CD4-positive, alpha-beta T cell treated with Interleukin-21 for 1 hour (primary cell): ENCODE measurements at places on chromosomes 3 and 15.

GRCh38 chr15:89071471-89071870 is 16.8 kb upstream of the ABHD2 start:
- DNase-seq: no peak

DNA sequence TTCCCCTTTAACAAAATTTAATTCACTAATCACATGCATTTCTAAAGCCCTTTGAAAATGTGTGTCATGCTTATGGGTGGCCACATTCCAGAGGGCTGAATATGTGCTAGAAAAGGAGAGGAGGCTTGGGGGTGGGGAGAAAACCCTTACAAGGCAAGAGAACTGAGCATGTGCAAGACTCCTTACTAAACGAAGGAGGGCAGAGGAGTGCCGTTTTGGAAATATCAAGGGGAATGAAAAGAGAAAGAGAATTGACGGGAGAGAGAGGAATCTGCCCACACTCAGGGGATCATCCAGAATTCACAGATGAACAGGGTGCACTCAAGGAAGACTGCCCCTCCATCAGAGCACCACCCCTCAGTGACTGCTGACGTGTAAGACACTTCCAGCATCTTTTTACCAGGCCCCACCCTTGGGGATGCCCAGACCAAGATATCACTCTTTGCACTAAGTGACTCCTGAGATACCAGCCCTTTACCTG is 37.9 kb upstream of the TSC22D2 start:
- DNase-seq: no peak

- DNase-seq: no peak
Measured at GRCh38 chr15:62362608-62363007, 197.5 kb upstream of the C2CD4B start.

- DNase-seq: no peak
Measured at GRCh38 chr3:45575386-45575923, 19.1 kb upstream of the LIMD1 start.

DNA sequence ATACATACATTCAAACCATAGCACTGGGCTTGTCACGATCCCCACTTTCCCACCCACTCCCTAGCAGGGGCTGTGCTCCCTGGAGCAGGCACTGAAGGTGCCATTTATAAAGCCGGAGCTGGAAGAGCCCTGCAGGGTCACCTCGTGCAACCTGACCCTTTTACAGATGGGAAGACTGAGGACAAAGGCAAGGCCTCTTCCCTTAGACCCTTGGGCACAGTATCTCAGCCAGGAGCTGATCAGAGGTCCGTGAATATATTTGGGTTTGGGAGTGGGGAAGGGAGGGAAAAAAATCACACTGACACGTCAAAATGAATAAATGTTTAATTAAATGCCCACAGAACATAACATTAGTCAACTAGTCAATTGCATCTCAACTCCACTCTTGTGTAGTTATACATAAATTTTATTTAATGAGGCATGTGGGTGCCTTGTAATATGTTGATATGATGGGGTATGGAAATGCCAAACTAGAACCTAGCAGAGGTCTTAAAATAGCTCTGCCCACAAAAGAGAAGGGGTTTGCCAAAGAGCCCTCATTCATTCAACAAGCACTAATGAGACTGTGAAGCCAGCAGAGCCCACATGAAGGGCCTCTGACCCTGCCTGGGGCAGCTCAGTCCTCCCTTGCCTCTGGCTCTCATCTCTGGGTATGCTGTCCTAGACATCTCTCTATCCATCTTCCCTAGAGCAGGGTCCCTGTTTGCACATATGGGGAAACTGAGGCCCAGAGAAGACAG is 119.4 kb downstream of the NUP210 start:
- no peak for DNase-seq

DNA sequence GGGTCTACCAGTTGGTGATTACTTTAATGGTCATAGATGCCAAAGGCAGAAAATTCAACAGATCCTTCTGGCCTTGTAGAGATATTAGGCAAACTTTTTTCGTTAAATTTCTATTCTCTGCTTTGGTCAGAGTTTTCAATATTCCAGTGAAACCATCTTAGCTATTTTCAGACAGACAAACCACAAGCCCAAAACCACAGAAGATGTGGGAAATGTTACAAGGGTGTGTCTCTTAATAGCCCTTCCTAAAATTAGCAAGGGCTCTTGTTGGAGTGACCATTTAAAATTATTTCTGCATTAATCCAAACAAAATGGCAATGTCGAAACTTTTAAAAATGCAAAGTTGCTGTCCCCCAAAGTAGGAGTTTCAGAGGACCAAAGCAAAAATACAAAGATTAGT is 102.8 kb downstream of the ARRDC4 start:
- no peak for DNase-seq

DNA sequence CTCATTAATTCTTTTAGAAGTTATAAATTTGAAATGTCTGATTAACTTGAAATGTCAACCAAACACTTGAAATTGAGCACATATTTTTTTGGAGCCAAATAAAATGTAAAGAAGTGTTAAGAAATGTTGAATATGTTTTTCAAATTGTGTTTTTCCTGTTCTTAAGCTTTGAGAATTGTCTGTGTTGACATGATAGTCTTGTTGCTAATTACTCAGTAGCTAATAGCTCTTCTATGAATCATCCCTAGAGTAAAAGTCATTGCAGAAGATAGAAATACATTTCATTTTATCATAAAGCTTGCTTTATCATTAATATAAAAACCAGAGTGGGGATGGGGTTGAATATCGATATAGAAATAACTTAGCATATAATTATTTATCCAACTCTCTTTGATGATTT is 41.9 kb upstream of the ABHD10 start:
- no peak for DNase-seq

GRCh38 chr3:194894538-194894937 is 208.9 kb downstream of the FAM43A start:
- DNase-seq: no peak
